ENCODE measurements at places on chromosomes 11 and 22. TPM values are rescaled to one million over a fixed set of nuclear protein-coding genes. Genes with fewer than 3 reads are reported as not detected.

The LARGE2 gene
- not detected for total RNA-seq

The CLMP gene
- total RNA-seq: 0.26 TPM

The PAX6 gene
- total RNA-seq: not detected

The FOLR1 gene
- not detected for total RNA-seq

The BACE1-AS gene
- 2.1 TPM for total RNA-seq

The PHETA2 gene
- 26.2 TPM for total RNA-seq

The CYP2D6 gene
- 0.17 TPM for total RNA-seq

The GAB4 gene
- not detected for total RNA-seq

The RAB38 gene
- total RNA-seq: 0.65 TPM

The ANO5 gene
- total RNA-seq: under 0.01 TPM

The RAB30 gene
- 14.6 TPM for total RNA-seq

The TMX2 gene
- total RNA-seq: 45.0 TPM

The APLP2 gene
- total RNA-seq: 1,888 TPM

The SMC1B gene
- total RNA-seq: not detected

The GGT5 gene
- 8.9 TPM for total RNA-seq

The FREY1 gene
- total RNA-seq: 0.77 TPM

The MYO18B gene
- total RNA-seq: not detected

The SCGB1D2 gene
- total RNA-seq: not detected

The MLC1 gene
- not detected for total RNA-seq

The PATE2 gene
- 0.22 TPM for total RNA-seq

The POU2AF2 gene
- not detected for total RNA-seq

The TRIM49 gene
- not detected for total RNA-seq

The SUSD2 gene
- 0.43 TPM for total RNA-seq

The FAM89B gene
- 15.2 TPM for total RNA-seq

The CCDC81 gene
- total RNA-seq: under 0.01 TPM

The CYTH4 gene
- total RNA-seq: 0.17 TPM

The APOL1 gene
- total RNA-seq: 1.5 TPM

The NAALAD2 gene
- 0.11 TPM for total RNA-seq

The LINC01488 gene
- under 0.01 TPM for total RNA-seq

The SPTY2D1 gene
- 10.0 TPM for total RNA-seq
